ENCODE measurements at places on chromosomes 13 and 19. TPM values are rescaled to one million over a fixed set of nuclear protein-coding genes. Genes with fewer than 3 reads are reported as not detected.

CBARP gene
- 12.9 TPM for total RNA-seq

ATXN8OS gene
- total RNA-seq = 2.1 TPM

TRPC4 gene
- total RNA-seq = 16.8 TPM

PEAK3 gene
- not detected for total RNA-seq

IGFLR1 gene
- 0.46 TPM for total RNA-seq

ITGBL1 gene
- total RNA-seq = 1.4 TPM

SUGT1 gene
- total RNA-seq = 75.7 TPM

C19orf85 gene
- total RNA-seq = not detected

DZIP1 gene
- total RNA-seq = 84.0 TPM

GAPDHS gene
- not detected for total RNA-seq

ANO8 gene
- 24.9 TPM for total RNA-seq

CGB5 gene
- not detected for total RNA-seq

CCDC159 gene
- total RNA-seq = 6.7 TPM

MISP gene
- 0.23 TPM for total RNA-seq

LRFN3 gene
- 21.2 TPM for total RNA-seq

KLK2 gene
- total RNA-seq = not detected
